ENCODE measurements at places on chromosomes 2 and 18.

- no peak for DNase-seq
Observed at GRCh38 chr2:12558519-12558918, 158.2 kb upstream of the TRIB2 start.

GRCh38 chr2:144522176-144522896 lies 2.4 kb upstream of the ZEB2 start:
- DNase-seq, result no peak

DNA sequence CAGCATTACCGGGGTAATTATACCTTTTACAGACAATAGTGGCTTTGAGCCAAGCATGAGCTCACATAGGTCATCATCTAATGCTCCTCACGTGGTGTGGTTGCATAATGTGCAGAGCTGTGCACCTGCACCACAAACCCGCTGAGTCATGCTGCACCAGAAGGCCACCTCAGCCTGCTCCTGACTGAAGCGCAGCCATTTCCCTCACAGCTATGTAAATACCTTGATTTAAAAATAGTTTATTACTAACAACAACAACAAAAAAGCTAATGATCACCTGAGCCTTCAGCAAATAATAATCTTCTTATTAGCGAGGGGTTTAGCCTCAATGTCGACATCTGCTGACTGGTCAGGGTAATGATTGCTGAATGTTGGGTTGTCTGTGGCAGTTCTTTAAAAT lies 238.8 kb downstream of the MBD5 start:
- no peak for DNase-seq

- DNase-seq, result no peak
Observed at GRCh38 chr2:72561621-72562318, 264.1 kb downstream of the EXOC6B start.

DNA sequence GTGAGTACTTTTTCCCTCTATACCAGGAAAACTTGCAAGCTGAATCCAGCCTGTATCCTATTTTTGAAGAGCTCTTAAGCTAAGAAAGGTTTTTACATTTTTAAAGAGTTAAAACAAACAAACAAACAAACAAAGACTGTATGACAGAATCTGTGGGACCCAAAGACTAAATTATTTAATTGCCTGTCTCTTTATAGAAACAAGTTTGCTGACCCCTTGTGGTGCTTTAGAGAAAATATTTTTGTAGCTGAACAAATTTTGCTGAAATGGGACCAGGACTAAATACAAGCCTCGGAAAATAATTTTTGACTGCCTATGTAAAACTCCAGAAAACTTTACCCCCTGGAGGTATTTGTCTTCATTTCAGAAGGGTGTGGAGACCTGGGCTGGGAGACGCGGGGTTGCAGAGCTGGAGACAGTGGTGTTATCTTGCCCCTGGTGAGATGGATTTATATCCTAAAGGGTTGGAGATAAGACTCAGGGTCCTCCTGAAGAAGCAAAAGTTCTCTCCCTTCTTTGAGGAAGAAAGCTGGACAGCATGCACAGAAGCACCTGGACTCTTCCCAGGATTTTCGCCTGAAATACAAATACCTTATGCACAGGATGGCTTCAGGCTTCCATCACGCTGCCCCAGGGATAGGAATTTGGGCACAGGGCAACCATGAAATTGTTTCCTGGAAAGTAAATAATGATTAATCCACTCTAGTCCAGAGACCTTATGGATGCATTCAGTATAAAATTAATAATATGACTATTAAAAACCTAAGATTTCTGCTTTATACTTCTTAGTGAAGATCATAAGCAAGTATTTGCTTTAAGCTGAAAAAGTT lies 54.3 kb downstream of the TMX3 start:
- peak; percentile 41 for DNase-seq

DNA sequence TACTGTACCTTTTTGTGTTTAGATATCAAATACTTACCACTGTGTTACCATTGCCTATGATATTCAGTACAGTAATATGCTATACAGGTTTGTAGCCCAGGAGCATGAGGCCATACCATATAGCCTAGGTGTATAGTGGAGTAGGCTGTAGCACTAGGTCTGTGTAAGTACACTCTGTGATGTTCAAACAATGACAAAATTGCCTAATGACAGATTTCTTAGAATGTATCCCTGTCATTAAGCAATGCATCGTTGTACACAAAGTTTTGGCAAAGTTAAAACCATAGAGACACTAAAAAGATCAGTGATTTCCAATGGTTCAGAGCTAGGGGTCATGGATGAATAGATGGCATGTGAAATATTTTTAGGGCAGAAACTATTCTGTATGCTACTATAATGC lies 415.5 kb downstream of the NCKAP5 start:
- DNase-seq, result no peak

GRCh38 chr2:180077295-180077906 lies 70.3 kb upstream of the CWC22 start:
- DNase-seq, result peak; percentile 1

- DNase-seq, result no peak
Observed at GRCh38 chr2:154231021-154231420, 359.3 kb downstream of the GALNT13 start.

- DNase-seq, result no peak
Observed at GRCh38 chr2:127107622-127107999, 657 bp upstream of the BIN1 start.

GRCh38 chr18:79371561-79372121 lies 24.1 kb upstream of the NFATC1 start:
- DNase-seq, result no peak

- DNase-seq, result no peak
Observed at GRCh38 chr2:15507697-15508096, 53.4 kb downstream of the NBAS start.

- no peak for DNase-seq
Observed at GRCh38 chr2:149221898-149222297, 108.5 kb upstream of the LYPD6 start.

DNA sequence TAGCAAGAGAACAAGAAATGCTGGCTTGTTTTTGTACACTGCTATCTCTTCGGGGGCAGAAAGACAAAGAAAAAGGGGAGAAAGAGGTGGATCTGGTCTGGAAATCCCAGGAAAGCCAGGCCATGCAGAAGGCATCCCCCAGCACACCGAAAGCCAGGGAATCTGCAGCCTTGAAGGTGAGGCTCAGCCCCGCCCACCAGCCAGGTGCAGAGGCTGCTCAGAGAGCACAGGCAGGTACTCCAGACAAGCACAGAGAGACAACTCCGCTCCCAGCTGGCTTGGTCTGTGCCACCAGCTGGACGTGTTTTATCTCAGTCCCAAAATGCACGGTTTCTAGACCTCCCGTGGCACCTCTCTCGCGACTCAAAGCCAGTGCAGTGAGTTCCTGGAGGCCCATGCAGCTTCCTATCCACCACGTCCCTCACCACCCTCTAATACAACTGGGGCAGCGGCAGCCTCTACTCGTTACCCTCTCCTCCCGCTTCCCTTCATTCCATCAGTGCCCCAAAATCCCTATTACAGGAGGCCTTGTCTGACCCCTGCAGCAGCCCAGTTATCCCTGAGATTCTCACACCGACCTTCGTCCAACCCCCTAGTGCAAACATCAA lies 62.8 kb downstream of the HDAC4 start:
- no peak for DNase-seq

GRCh38 chr2:146820672-146821071 lies 1024.2 kb upstream of the ACVR2A start:
- DNase-seq, result no peak

DNA sequence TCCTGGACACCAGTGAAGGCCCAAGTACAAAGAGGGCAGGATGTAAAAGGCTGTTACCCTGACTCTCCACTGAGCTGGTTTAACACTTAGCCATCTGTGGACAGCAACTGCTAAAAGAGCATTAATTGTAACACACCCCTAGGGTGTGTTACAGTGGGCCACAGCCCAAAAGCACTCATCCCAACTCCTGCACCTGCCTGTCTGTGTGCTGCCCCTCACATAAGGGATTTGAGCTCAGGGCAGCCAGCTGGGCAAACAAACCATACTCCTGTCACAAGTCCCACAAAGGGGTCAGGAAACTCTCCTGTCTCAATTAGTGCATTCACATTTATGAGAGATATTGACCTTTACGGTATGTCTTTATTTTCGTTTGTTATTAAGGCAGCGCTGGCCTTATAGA lies 833.1 kb upstream of the NXPH2 start:
- no peak for DNase-seq

- no peak for DNase-seq
Observed at GRCh38 chr2:231228223-231228622, 29.8 kb downstream of the ARMC9 start.

Data from left lung (tissue), 14 donors.